ENCODE measurements at places on chromosomes 6 and 20. TPM values are rescaled to one million over a fixed set of nuclear protein-coding genes. Genes with fewer than 3 reads are reported as not detected.

DNA sequence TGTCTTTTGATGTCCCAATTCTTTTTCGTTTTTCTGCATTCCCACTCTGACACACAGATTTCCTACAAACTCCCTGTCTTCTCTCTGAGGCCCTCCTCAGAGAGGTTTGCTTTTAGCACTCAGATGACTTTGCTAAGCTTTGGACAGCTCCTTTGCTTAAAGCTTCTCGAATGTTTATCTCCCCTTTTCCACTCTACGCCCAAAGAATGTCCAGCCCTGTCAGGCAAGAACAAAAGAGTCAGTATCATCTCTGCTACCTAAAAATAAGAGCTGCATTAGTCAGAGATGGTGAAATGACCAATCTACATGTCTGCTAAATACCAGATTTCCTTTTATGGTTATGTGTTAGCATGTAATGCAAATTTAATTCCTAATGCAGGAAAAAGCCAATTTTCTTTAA lies 56.8 kb downstream of the PREP start:
- DNase-seq = peak; percentile 9

DNA sequence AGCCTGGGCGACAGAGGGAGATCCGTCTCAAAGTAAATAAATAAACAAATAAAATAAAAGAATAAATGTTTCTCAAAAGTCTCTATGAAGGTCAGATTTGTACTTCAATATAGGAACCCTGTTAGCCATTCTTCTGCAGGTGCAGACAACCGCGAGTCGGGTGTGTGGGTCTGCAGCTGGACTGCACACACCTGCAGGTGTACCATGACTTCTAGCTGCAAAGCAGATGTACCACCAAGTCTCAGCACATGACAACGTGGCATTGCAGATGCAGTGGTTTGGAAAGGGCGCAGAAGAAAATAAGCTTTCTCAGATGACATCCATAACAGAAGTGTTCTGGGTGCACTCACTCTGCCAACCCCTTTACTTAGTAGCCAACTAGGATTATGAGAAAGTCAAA lies 239.7 kb downstream of the ATXN1 start:
- no peak for DNase-seq

DNA sequence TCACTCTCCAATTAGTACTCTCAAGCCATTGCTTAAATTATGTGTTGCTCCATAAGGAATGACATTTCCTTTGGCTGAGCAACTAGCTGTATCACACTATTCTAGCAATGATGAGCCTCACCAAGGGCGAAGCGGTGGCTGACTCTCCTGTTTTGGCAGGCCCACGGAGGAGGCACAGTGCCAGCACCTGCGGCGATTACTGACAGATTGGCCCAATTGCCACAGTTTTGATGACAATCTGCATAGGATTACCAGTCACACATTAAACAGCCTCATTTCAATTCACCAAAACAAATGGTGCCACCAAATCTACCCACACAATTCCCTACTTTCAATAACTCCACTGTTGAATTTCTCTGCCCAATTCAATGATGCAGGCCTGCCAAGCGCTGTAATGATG lies 286.9 kb downstream of the PTPRK start:
- DNase-seq = no peak

Gene BEND6
- 2.0 TPM for polyA plus RNA-seq
